HAP-1 (cell line): ENCODE measurements at places on chromosomes 4 and X.

DNA sequence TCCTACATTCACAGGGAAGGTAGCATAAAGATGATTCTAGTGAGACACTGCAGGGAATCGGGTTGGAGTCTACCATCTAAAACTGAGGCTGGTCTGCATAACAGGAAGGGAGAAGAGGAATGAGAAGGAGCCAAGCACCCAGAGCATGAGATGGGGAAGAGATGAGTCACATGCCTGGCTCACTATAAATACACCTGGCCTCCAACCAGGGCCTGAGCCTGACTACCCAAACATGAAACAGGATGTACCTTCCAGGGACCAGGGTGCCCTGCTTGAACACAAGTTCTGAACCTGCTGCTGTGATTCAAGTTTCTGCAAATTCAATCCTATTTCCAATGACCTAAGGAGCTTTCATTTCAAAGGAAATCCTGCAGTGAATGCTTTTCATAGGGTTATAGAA is 24.9 kb downstream of the CD99L2 start:
- no peak for DNase-seq

- no peak for DNase-seq
Observed at GRCh38 chr4:177879851-177880250, 437.6 kb upstream of the AGA start.

DNA sequence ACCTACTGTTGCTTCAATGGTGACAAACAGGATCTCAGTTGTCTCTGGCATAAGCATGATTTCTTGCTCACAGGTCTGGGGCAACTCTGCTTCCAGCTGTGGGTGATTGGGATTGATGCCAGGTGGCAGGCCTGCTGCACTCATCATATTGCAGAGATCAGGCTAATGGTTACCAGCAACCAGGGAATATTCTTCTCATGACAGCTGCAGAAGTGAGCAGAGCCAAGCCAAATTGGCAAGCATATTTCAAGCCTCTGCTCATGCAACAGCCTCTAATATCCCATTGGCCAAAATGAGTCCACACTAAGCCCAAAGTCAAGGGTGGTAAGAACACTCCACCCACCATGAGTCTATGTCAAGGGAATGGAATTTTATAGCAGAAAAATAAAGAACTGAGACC is 26.7 kb upstream of the TBC1D19 start:
- no peak for DNase-seq

- no peak for DNase-seq
Observed at GRCh38 chr4:47386146-47386545, 77.4 kb downstream of the COMMD8 start.

GRCh38 chr4:127558088-127558487 is 74.7 kb upstream of the INTU start:
- no peak for DNase-seq

DNA sequence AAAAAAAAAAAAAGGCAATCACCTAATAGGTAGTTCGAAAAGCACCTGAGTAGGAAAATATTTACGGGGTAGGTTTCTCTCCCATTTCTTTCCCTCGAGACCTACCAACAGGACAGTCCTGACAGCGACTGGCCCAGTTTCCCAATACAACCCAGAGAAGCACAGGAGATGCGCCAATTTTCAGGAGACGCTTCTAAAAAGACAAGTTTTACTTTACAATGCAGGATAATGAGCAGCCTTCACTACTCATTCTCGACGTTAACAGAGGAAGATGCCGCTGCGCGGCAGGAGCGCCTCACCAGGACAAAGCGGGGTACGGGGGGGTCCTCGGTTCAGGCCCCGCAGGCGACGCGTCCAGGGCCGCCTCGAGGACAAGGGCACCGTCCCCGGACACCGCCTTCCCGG is 708 bp downstream of the BCLAF3 start:
- no peak for DNase-seq

DNA sequence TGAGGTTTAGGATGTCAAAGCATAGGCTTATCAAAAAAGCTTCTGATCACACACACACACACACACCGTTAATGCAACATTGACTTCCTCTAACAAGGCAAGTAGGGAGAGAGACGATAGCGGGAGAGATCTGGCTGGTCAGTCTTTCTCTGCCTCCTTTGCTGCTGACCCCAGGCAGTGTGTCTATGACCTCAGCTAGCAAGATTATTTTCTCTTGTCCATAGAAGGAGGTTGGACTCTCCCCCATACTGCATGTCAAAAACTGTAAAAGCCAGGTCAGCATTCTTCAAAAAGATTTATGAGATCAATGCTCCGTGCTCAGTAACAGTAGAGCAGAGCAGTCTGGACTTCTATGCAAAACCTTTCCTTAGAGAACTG is 63.5 kb upstream of the PGM2 start:
- no peak for DNase-seq

DNA sequence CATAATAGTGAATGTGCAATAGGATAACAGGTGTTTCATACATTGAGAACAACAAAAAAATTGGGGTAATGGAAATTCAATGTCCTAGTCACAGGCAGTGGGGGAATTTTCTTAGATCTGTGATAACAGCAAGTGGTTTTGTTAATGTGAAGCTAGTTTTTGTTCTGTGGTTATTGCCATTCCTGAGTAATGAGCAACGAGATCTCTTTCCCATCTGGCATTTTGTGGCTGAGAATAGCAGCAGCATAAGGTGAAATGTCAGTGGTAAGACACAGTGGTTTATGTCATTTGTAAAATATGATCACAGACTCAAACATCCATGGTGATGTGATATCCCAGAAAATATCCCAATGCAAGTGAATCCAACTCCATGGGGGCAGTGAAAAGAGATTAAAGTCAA is 497.5 kb downstream of the KCNIP4 start:
- DNase-seq: no peak

- DNase-seq: no peak
Observed at GRCh38 chr4:100977274-100977673, 370.1 kb downstream of the PPP3CA start.

GRCh38 chr4:151117371-151117962 is 18.0 kb downstream of the RPS3A start:
- peak; percentile 77 for DNase-seq

DNA sequence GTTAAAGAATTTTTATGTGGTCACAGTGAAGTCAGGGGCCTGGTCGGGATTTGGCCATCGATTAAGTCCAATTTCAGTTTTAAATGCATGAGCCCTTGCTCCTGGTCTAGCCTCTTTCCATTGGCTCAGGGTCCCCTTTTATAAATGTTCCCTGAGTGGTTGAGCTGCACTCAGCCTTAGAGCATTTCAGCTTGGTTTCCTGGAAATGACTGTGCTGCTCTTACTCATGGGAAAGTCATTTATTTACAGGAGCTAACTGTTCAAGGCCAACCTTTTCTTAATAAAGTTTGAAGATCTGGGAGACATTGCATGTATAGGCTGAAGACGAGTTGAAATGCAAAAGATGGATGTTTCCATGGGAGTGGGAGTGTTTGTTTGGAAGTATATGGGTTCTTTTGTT is 98.8 kb upstream of the CLNK start:
- DNase-seq: no peak

GRCh38 chr4:140068271-140068670 is 85.7 kb downstream of the MAML3 start:
- no peak for DNase-seq

DNA sequence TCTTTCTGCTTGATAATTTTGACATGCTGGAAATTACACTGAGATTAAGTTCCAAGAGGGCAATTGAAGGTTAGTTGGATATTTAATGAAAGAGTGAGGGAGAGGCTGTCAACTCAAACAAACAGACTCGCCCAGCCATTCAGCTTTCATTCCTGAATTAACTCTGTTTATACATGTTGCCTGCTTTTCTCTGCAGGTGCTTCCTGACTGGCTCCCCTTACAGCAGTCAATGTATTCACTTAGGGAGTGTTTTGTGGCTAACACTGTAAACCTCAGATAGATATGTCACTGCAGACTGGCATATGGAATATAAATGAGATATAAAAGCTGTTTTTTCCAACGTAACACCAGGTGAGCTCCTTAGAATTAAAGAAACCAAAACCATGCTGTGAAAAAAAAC is 28.7 kb downstream of the TMPRSS11A start:
- no peak for DNase-seq

DNA sequence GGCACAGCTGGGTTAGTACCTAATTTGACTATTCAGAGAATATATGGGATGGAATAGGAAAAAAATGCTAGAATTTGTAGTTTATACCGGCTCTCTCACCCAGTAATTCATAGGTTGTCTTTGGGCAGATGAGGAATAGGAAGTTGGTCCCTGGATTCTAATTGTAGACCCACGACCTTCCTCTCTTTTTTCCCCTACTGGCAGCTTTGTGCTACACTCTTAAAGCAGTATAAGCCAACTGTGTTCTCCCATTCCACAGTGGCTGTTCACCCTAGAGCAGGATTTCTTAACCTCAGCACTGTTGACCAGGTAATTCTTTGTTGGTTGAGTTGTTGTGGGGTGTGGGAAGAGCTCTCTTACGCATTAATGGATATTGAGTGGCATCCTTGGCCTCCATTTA is 92.9 kb downstream of the FNIP2 start:
- DNase-seq: no peak

DNA sequence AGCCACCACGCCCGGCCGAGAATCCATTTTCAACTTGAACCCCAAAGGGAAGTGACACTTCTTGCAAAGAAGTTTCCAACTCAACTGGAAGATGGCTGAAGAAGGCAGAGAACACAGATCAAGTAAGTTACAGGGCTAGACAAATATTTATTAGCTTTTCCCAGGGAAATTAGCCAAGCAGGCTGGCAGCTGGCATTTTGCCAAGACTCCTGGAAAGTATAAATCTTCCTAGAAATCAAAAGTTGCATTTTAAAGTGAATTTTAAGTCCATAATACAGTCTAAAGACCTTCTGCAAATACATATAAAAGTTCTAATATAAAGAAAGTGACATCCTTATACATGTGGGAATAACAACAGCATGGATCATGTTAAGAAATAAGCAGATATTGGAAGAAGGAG is 3.4 kb upstream of the MRPL1 start:
- no peak for DNase-seq

DNA sequence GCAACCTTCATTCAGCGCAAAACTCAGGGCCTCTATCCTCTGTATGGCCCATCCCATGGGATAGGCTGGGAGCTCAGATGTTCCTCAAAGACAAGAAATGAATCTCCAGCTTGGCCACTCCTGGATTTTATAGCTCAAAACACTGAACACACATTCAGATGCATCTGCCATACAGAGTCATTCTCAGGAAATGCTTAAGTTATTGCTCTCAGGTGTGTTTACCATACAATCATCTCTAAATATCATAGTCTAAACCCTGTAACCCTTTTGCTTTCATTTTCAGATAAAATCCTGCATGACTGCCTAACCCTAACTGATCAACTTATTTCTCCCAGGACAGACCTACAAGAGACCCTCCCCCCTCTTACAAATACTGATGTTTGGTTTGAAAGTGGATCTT is 140.9 kb upstream of the FMR1 start:
- DNase-seq: no peak

- DNase-seq: peak; percentile 83
Observed at GRCh38 chr4:70858454-70858853, 18.8 kb upstream of the GRSF1 start.

GRCh38 chr4:133377286-133377685 is 228.2 kb downstream of the PCDH10 start:
- no peak for DNase-seq

DNA sequence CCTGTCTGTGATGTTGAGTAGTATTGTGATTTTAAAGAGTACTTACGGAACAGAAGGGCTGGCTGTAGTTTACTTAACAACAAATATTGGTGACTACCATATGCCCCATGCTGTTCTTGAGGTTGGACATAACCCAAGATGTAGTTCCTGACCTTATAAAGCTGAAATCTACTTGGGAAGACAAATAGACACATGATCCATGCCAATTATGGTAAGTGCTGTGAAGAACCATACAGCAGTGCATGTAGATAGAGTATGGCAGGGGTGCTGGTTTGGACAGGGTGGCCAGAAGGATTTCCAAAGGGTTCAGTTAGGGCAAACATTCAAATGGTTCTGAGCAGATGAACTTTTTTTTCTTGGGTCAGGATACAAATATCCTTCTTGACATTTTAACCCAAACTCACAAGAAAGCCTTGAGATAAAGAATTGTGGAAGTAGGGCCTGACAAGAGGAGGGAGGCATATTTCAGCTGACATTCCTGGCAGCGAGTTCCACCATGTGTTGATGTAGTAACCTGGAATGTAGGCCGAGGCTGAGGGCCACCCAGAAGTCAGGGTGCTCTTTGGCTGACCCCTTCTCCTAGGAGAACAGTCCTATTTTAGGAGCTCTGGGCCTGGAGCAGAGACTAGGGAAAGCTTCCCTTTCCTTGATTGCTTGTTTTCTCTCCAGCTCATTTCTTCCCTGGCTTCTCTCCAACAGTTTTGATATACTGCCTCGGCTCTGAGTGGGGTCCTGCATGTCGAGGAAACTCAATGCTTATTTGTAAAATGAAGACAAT is 74.2 kb downstream of the FREM3 start:
- no peak for DNase-seq

DNA sequence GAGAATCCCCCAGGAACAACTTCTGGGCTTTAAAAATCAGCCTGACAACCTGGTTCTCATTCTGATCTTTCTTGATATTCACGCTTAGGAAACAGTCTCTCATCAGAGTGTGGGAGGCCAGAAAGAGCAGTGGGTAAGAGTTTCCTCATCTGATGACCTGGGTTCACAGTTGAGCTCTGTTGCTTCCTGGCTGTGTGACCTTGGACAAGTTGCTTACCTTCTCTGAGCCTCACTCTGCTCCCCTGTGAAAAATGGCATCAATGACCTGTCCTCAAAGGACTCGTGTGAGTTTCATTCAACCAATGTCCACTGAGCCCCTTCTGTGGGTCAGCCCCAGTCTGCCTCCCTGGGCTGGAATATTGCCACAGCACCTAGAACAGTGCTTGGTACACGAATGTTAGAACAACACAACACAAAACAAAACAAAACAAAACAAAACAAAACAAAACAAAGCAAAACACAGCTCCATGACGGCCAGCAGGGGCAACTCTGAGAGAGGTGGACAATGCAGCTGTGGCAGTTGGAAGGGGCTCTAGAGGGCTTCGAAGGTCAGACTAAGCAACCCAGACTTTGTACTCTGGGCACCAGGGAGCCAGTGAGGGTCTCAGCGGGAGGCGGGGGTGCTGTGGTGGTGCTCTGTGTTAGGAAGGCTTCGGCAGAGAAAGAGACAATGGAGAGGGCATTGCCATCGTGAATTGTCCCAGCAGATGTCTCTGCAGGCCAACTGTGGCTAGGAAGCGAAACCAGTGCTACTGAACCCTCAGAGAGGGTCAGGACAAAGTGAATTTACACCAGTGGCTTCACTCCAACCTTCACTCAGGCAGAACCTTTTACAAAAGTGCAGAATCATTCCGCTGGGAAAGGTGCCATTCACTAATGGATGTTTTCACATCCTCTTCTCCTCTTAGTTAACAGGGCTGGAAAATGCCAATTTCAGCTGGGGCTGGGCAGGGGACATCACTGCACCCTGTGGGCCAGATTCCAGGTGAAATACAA is 14.3 kb upstream of the C4orf50 start:
- no peak for DNase-seq

- no peak for DNase-seq
Observed at GRCh38 chrX:110125446-110126162, 122.7 kb downstream of the TMEM164 start.
